Stimulated activated CD8-positive, alpha-beta memory T cell treated with anti-CD3 and anti-CD28 coated beads, Interleukin-15, amount 100 ng/mL, for 24 hours (primary cell): ENCODE measurements at places on chromosomes 5 and 9.

DNA sequence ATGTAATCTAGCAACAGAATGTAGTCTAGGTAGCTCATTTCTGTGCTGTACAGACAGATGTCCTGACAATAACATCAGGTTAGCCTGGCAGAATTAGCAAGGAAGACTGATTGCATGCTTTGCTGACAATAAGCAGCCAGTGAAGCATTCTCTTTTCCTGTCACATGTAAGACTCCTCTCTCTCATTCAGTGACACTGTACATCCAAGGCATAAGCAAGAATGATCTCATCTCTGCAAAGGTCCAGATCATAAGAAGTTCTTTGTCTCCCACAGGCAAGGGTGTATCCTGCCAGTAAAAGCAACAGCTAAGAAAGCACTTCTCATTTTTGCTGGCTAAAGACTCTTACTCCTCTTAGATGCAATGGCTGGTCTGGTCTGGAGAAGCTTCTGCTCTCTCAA, 861.8 kb downstream of the TAF11L14 start:
- no peak for DNase-seq

DNA sequence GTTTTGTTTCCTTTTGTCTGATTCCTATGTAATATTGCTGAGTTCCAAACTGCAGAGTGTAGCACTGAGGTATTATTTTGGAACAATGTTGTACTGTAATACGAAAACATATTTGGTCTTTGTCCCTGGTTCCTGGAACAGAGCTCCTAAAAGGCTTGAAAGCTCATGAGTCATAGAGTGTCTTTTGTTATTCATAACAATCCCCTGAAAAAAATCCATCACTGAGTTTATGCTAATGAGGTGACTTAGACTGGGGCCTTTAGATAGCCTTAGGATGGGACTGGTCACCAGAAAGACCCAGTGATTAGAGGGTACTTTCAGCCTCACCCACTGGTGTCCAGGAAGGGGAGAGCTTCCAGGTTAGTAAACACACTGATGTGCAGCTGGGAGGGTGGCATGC, 132.7 kb upstream of the POU5F2 start:
- no peak for DNase-seq

GRCh38 chr5:69305512-69305911, 27.1 kb downstream of the CCDC125 start:
- DNase-seq = no peak

DNA sequence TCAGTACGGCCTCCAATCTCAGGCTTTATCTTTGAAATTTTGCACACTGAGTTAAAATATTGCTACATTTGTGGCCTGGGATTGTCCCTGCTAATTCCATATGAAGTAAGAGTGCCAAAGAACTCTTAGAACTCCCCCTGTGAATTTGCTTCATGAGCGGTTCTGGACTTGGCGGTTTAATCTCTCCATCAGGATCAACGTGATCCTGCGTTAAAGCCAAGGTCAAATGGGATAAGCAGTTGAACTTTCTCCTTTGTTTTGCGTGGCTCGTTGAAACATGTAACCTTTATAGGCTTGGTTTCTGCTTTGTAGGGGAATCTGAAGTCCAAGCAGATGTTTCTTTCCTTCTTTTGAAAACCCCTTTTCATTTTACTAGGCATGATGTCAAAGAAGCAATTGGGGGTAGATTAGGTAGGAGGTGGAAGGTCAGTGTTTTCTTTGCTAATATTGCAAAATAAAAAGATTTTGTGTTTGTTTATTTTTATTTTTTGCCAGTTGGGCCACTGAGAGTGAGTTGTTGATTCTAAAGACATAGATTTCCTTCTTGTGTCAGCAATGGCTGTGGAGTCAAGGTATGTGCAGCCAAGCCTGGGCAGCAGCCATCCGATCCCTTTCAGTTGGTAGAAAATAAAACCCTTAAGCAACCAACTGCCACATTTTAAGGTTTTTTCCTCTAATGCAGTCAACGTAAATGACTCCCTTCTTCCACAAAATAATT, 390.8 kb downstream of the NNT start:
- no peak for DNase-seq

DNA sequence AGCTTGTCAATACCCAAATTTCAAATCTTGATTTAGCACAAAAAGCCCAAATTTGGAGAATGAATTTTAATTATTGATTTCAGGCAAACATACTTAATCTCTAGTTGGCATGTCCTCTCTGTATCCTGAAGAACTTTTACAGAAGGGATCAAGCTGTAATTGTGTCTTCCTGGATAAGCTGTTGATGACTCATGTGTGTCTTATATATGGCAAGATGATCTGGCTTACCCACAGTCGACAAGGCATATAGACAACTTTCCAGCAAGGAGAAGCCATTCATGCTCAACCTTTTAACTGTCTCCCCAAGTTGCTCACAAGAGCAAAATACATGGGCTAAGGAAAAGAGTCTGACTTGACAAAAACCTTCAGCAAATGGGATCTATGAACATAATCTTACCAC, 112.5 kb upstream of the SLCO6A1 start:
- no peak for DNase-seq

DNA sequence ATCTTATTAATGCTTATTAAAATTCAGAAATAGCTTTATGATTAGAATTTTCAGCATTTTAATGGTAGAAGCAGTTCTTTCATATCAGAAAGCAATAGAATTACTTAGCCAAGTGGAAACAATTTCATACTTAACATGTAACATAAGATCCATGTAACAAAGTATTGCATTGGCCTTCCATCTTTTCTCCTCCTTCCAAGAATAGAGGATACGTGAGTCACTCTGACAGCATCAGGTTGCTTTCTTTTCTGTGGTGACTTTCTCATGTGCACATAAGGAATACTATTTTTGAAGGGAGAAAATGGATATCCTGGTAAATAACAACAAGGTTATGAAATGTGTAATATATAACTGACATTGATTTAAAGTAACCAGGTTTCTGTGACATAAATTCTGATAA, 272.2 kb downstream of the ANXA1 start:
- no peak for DNase-seq

GRCh38 chr5:115875447-115875846, 33.7 kb downstream of the AP3S1 start:
- DNase-seq = no peak

GRCh38 chr5:66848749-66849641, 252.8 kb downstream of the MAST4 start:
- DNase-seq = no peak

GRCh38 chr5:35365758-35366157, 135.5 kb upstream of the PRLR start:
- no peak for DNase-seq

GRCh38 chr5:126335886-126336285, 87.3 kb upstream of the GRAMD2B start:
- no peak for DNase-seq

DNA sequence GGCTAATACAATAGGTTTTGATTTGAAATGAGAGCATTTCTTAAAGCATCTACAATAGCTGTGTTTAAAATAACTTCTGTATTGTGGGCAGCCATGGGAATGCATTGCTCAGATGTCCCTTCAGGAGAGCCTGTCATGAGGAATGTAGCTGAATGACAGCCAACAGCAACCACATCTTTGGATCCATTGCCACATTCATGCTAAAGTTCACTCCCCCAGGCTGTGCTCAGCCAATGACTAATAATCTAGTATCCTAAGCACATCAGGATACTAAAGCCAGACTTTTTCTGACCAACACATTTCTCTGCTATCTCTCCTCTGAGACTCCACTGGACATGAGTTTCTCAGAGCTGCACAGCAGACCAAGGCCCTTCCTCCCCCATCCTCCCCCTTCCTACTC, 45.5 kb downstream of the HTR1A start:
- DNase-seq = no peak

GRCh38 chr5:27208051-27208450, 169.7 kb upstream of the CDH9 start:
- DNase-seq = no peak

DNA sequence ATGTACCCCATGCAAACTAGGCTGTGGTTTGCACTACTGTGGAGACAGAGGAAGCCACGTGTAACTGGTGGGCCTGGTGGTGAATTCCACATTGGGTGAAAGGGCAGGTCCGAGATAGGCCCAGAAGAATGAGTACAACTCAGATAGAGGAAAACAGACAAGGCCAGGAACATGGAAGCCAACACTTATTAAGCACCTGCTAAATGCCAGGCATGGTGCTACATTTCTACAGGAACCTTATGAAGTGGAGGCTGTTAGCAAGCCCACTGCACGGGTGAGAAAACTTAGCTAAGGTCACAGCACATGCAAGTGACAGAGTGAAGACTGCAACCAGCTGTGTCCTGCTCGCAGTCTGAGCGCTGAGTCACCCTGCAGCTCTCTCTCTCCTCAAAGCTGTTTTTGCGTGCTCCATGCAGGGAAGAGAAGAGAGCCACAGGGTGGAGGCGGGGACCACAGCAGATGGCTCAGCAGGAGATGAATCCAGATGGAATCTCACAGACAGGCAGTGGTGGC, 65.5 kb upstream of the SPTLC1 start:
- DNase-seq = no peak

GRCh38 chr5:178110-178509, 13.2 kb upstream of the LRRC14B start:
- no peak for DNase-seq

DNA sequence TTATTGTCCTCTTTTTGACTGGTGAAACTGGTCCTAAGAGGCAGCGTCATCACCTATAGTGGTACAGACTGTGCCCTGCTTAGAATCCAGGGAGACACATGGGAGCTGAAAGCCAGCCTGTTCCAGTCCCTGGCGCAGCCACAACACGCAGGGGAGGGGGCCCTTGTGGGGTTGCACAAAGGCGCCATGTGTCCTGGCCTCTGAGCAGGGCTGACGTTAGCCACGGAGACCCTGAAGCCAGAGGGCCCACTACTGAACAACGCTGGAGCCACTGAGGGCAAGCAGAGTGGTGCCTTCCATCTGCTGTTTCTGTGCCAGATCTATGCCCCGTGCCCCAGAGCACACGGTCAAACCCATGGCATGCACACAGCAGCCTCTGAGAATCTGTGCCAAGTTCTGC, 147.3 kb downstream of the ACTL7B start:
- no peak for DNase-seq

DNA sequence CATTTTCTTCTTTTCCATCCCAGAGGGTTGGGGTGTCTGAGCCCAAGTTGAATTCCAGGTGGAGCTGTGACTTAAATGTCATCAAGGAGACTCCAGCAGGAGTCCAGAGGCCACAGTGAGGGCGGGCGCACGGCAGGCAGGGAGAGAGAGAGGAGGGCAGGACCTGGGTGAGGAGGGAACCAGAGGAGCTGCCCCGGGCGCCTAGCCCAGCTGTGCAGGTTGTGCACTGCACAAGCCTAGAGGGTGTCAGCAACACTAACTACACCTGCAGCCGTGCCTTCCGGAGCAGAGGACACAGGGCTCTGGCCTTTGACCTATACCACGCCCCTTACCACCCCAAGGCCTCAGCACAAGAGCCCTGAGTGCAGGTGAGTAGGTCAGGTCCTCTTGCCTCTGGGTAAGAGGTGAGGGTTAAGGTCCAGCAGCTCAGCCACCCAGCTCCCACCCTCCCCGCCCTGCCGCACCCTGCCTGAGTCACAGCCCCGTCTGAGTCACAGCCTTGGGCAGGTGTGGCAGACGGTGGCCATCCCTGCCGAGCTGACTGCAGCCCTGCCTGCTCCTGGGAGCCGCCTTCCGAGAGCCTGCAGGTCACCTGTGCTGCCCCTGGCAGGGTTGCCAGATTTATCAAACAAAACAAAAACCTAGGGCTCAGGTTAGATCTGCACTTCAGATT, 6.4 kb upstream of the AGPAT2 start:
- no peak for DNase-seq

DNA sequence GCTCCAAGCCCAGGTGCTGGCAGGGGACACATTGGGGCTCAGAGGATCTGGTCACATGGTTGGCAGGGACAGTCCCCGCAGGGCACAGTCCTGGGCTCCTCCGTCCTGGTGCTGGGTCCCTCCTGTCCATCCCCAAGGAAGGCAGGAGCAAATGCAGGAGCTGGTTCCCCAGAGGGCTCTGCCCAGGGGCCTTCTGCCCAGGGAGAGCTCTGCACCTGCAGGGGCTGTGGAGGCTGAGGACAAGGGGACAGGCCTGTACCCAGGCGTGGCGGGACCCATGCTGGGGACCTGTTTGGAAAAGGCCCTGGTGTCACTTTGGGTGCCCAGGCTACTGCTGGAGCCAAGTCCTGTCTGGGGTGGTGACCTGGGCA, 7.2 kb downstream of the SPATA31E1 start:
- no peak for DNase-seq
